ENCODE measurements at places on chromosomes 16 and 17. TPM values are rescaled to one million over a fixed set of nuclear protein-coding genes. Genes with fewer than 3 reads are reported as not detected.

The HSBP1 gene
- total RNA-seq = 230 TPM

The BCO1 gene
- total RNA-seq = not detected

The KCNJ2 gene
- 0.15 TPM for total RNA-seq

The NGFR gene
- 9.6 TPM for total RNA-seq

The ZSCAN32 gene
- total RNA-seq = 20.0 TPM

The OR3A3 gene
- total RNA-seq = not detected

DNA sequence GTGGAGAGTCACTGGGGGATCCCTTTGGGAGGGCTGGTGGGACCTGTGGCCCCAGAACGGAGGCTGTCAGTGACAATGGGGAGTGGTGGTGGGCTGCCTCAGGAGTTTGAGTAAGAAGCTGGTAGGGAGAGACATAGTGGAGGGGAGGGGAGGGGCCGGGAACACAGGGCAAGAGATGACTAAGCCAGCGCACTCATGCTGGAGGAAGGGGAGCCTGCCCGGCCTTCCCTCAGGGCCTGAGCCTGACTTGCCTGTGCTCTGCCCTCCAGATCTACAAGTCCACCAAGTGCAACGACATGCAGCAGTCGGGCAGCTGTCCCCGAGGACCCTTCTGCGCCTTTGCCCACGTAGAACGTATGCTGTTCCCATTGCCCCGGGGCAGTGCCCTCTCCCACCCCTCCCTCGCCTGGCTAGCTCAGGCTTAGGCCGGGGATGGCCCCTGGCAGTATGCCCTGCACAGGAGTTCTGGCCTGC is 29.3 kb downstream of the UNC13D start:
- peaks cover 72% of the 10 kb centered on the region for H3K36me3 ChIP-seq
- no peak overlapping the region for H3K4me3 ChIP-seq
- H3K27ac ChIP-seq = no peak overlapping the region
- H3K27me3 ChIP-seq = no peaks in the 10 kb centered on the region
- DNase-seq = no peak

GRCh38 chr16:66954097-66954659 is 6.9 kb upstream of the CES3 start:
- no peak overlapping the region for H3K27ac ChIP-seq
- peaks cover 6% of the 10 kb centered on the region for H3K27me3 ChIP-seq
- H3K4me1 ChIP-seq = no peaks in the 10 kb centered on the region
- no peak overlapping the region for H3K4me3 ChIP-seq
- H3K36me3 ChIP-seq = no peaks in the 10 kb centered on the region
- peak; percentile 75 for DNase-seq

GRCh38 chr17:57463103-57463885 is 207.0 kb downstream of the MSI2 start:
- no peaks in the 10 kb centered on the region for H3K27me3 ChIP-seq
- no peak overlapping the region for H3K4me3 ChIP-seq
- peaks cover 17% of the 10 kb centered on the region for H3K4me1 ChIP-seq

DNA sequence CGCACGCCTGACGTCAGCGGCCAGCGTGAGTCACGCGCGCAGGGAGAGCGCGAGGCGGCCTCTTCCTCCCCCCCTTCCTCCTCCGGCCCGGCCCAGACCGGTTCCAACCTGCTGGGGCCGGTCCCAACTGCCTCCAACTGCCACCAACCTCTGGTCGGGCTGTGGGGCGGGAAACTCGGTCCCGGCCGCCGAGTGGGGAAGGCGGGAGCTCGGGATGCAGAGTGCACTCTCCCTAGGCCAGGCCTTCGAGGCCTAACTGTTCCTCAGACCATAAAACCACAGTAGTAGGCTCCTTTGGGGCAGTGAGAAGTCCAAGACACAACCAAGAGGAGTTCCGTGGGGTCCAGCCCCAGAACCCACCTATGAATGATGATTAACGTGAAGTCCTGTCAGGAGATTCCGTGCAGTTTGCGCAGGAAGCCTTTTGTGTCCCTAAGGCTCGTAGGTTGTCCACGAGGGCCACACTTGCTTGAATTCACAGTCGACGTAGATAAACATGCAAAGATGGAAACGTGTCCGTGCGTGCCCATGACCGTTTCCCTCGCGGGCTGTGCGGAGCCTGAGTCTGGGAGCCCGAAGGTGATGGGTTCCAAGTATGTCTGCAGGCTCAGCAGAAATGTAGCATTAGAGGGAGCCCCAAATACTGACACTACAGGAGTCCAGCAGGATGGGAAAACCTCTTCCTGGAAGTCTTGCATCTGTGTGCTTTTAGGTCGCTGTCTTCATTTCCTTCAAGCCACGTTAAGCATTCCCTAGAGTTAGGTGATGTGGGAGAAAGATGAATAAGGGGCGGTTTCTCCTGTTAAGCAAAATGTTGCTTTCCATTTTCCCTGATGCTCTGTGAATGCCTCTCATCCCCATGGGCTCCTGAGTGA is 647 bp downstream of the UNK start:
- peak overlapping the region; percentile 86 for H3K27ac ChIP-seq
- peaks cover 2% of the 10 kb centered on the region for H3K4me1 ChIP-seq
- no peaks in the 10 kb centered on the region for H3K27me3 ChIP-seq
- H3K4me3 ChIP-seq = peak overlapping the region; percentile 90
- H3K36me3 ChIP-seq = no peaks in the 10 kb centered on the region
- DNase-seq = no peak

DNA sequence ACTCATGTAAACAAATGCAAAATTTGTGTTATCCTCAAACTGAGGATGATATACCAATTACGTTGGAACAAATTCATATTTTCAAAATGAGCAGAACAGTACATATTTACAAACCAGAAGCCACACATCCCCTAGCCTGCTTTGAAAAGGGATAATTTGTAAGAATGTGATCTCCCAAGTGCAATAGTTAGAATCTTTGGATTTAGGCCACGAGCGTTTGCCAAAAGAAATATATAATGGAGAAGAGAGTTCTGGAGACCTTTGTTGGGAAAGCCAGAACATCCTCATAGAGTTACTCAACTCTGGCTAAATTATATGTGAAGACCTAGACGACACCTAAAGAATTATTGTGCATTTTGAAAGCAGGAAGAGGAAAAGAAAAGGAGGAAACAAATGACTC is 449.3 kb downstream of the KCNJ2 start:
- H3K27me3 ChIP-seq = no peaks in the 10 kb centered on the region
- H3K36me3 ChIP-seq = no peaks in the 10 kb centered on the region
- H3K27ac ChIP-seq = no peak overlapping the region
- no peak overlapping the region for H3K4me3 ChIP-seq
- H3K4me1 ChIP-seq = no peaks in the 10 kb centered on the region

DNA sequence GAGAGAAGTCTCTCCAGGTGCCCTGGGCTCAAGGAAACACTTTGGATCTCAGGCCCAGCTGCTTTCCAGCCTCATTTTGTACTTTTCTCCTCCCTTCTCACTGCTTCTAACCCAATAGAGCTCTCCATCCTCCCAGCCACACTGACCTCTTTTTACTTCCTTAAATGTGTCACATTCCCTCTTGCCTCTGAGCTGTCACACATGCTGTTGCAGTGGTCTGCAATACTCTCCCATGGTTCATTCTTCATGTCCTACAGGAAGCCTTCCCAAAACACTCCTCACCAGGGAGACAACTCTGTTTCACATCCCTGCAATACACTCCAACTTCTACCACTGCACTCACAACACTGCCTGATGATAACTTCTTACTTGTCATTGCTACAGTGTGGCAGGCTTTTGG is 242.1 kb upstream of the DYNLRB2 start:
- H3K4me3 ChIP-seq = no peak overlapping the region
- H3K4me1 ChIP-seq = no peaks in the 10 kb centered on the region
- H3K27ac ChIP-seq = no peak overlapping the region
- no peak for DNase-seq
- H3K36me3 ChIP-seq = no peaks in the 10 kb centered on the region

DNA sequence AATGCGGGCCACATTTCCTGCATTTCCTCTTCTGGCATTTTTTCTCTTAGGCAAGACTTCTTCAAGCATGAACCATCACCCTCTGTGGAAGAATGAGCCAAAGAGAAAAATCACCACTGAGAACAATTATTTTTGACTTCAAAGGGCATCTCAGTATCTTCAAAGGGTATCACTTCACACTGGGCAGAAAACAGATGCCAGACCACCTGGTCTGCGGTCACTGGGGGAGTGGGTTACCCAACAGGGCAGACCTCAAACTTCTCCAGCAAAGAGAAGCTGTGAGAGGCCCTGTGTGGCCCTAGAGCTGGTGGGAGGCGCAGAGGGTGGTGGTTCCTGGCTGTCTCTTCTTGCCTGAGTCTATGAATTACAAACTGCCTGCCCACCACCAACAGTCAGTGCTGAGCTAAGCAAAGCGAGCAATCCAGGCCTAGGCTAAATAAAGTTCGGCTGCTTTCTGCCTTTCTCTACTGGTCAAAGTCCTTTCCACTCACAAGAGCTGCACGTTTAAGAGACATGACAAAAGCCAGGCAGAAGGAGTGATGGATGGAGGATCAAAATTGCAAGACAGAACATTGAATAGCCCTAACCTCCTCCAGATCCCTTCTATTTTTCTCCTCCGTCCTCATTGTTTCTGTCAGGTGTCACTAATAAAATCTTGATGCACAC is 602.7 kb upstream of the CDH5 start:
- H3K4me1 ChIP-seq = peaks cover 4% of the 10 kb centered on the region
- peaks cover 1% of the 10 kb centered on the region for H3K36me3 ChIP-seq
- no peak for DNase-seq
- H3K27ac ChIP-seq = no peak overlapping the region

GRCh38 chr17:19248928-19249574 is 11.9 kb downstream of the EPN2 start:
- H3K27me3 ChIP-seq = no peaks in the 10 kb centered on the region
- H3K27ac ChIP-seq = no peak overlapping the region
- H3K36me3 ChIP-seq = peaks cover 8% of the 10 kb centered on the region
- no peak for DNase-seq
- H3K4me1 ChIP-seq = 0 out of 2 replicates have a peak, but pooled peaks cover 2% of the 10 kb centered on the region
- H3K4me3 ChIP-seq = peak overlapping the region; percentile 6

DNA sequence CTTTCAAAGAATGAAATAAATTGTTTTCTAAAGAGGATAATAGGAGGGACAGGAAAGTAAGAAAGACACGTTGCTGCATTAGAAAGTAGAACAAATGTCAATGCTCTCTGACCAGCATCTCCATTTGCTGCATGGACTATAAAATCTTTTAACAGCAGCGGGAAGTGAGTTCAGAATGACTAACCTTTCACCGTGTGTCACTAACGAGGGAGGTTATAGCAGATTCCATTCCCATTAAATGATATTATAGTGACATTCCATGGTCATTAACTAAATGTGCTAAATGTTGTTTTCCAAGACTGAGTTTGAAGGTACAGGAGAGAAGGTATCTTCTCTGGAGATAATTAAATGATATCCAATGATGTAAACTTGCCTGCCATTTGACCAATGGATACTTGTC is 127.1 kb upstream of the HS3ST3A1 start:
- no peak overlapping the region for H3K4me3 ChIP-seq
- DNase-seq = no peak
- H3K27me3 ChIP-seq = no peaks in the 10 kb centered on the region
- no peaks in the 10 kb centered on the region for H3K4me1 ChIP-seq

DNA sequence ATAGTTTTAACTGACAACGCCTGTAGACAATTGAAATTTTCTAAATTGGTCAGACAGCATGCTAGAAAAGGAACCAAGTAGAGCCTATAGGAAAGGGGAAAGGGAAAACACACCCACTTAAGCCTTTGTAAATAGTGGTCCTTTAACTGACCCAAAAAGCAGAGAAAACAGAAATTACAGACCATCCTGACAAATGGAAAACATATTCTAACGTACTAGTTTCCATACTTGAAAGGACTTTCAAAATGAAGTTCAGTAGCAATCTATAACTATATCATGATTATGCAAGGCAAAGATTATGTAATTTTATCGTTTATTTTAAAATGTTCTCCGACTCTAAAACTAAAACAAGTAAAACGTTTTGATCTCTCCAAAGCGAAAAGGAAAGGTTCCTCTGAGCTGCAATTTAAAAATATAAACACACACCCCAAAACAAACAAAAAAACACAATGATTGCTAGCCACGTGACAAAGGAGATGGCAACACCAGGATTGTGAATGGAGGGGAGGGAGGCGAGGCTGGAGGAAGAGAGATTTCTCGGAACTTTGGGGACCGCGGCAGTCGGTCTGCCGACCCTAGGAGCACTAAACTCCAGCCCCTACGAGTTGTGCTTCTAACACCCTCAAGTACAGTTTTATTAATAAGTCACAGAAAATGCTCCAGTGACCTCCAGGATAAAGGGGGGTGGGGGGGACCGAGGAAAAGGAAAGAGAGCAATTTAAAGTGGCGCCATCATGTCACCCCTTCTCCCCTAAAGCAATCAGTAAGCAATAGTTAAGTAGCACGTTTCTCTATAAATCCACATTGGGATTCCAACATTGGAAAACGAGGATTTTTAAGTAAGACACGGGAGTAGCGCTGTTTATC is 1.7 kb downstream of the KANSL1 start:
- no peaks in the 10 kb centered on the region for H3K4me1 ChIP-seq
- H3K36me3 ChIP-seq = peaks cover 7% of the 10 kb centered on the region
- no peaks in the 10 kb centered on the region for H3K27me3 ChIP-seq
- H3K4me3 ChIP-seq = peak overlapping the region; percentile 97
- peak overlapping the region; percentile 84 for H3K27ac ChIP-seq

DNA sequence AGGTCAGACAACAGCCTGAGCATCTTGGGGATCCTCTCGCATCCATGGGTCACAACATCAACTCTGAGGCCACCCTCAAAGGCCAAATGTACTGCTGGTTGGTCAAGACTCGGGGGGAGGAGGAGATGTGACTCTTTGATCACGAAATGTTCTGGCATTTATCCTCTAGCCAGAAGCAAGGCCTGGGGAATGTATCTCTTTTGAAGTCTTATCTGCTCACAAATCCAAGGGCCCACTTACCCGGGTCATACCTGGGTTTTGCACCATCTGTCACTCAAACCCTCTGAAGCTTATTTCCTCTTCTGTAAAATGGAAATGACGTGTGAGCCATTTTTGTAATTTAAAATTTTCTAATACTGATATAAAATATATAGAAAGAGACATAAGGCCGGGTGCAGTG is 13.2 kb downstream of the CA7 start:
- no peaks in the 10 kb centered on the region for H3K4me1 ChIP-seq
- no peaks in the 10 kb centered on the region for H3K36me3 ChIP-seq
- DNase-seq = no peak
- H3K27ac ChIP-seq = no peak overlapping the region

DNA sequence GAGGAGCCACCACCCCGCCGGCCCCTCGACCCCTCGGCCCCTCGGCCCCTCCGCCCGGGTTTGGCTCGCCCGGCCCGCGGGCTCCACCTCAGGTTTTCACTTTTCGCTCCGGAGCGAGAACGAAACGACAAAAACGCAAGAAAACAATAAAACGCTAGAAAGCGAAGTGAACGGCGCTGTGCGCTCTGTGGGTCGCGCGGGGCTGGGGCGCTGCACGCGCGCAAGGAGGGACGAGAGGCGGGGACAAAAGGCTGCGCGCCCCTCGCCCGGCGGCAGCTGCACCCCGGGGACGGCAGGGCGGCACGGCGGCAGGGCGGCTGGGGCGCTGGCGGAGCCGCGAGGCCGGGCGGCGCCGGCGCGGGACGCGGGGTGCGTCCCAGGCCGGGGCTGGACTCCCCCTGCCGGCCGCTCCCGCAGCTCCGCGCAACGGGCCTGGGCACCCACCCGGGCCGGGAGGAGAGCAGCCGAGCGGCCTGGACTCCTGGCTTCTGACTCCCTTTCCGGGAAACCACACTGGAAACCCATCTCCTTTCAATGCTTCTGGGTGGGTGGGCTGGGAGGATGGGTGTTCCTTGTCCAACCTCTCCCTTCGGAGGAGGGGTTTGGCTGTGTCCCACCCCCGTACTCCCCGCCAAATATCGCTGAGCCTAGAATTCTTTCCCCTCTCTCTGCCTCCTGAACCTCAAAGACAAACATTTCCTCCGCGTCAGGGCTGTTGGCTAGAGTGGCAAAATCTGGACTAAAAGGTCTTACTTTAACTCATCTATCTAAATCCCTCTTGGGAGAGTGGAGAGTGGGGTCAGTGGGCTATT is 9.9 kb downstream of the TBX2 start:
- peak; percentile 62 for DNase-seq
- peaks cover 2% of the 10 kb centered on the region for H3K4me1 ChIP-seq
- peaks cover 72% of the 10 kb centered on the region for H3K27me3 ChIP-seq
- H3K27ac ChIP-seq = no peak overlapping the region
- no peaks in the 10 kb centered on the region for H3K36me3 ChIP-seq
